CD4-positive, CD25-positive, alpha-beta regulatory T cell (primary cell): ENCODE measurements at places on chromosomes 11 and 22. TPM values are rescaled to one million over a fixed set of nuclear protein-coding genes. Genes with fewer than 3 reads are reported as not detected.

TNKS1BP1 gene
- 1.5 TPM for polyA plus RNA-seq

DNA sequence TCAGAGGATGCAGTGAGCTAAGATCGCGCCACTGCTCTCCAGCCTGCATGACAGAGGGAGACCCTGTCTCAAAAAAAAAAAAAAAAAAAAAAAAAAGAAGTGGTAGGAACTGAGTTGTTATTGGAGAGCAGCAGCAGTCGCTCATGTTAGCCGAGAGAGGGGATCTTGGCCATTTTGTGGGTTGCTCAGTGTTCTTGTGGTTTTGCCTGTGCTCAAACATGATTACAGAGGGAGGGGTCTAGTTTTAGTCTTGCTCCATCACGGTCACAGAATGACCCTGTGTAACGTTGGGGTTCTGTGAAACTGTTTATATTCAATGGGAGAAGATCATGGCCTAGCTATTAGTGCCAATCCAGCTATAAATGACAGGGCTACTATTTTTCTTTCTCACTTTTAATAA, 1.9 kb downstream of the DPAGT1 start:
- no peak for DNase-seq

GRCh38 chr22:36383110-36383581, 4.6 kb downstream of the MYH9 start:
- peak; percentile 50 for DNase-seq

GALR3 gene
- polyA plus RNA-seq = not detected

DNA sequence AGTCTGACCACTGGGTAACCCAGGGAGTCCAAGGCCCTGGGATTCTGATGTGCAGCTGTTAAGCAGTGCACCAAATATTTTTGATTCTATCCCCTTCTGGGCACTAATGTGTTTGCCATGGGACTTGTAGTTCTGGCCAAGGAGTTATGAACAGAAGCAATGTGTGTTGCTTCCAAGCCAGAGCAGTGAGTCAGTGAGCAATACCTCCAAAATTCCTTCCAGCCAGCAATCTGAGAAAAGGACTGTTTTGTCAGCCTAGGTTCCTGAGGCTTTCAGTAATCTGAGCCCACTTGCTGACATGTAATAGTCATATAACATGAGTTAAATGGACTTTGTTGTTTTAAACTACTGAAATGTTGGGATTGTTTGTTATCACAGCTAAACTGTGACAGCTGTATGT, 311.4 kb downstream of the NELL1 start:
- no peak for DNase-seq

DNA sequence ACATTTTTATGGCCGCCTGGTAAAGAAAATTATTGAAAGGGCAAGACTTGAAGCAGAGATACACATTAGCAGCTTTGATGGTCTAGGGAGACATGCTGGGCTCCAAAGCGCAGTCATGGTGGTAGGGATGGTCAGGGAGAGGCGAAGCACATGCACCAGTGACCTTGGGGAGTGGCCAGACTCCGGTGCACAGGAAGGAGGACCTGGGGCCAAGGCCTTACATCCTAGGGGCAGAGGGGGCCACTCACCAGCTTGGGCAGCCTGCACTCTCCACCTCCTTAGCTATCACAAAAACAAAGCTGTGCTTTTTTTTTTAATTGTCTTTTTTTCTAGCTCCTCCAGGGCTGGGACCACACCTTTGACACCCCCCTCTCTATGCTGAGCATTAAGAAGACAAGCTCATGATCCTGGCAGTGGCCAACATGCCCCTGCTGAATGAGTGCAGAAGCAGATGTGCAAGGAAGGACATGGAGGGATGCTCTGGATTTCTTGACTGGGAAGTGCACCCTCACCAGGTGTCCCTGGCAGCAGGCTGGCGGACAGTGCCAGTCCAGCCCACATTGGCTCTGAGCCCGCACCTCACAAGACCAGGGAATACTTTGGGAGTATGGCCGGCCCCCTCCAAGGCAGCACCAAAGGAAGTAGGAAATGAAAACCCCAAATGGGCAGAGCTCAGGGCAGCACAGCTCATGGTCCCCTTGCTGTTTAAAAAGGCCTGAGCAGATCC, 619.9 kb downstream of the TBC1D22A start:
- DNase-seq = no peak

DNA sequence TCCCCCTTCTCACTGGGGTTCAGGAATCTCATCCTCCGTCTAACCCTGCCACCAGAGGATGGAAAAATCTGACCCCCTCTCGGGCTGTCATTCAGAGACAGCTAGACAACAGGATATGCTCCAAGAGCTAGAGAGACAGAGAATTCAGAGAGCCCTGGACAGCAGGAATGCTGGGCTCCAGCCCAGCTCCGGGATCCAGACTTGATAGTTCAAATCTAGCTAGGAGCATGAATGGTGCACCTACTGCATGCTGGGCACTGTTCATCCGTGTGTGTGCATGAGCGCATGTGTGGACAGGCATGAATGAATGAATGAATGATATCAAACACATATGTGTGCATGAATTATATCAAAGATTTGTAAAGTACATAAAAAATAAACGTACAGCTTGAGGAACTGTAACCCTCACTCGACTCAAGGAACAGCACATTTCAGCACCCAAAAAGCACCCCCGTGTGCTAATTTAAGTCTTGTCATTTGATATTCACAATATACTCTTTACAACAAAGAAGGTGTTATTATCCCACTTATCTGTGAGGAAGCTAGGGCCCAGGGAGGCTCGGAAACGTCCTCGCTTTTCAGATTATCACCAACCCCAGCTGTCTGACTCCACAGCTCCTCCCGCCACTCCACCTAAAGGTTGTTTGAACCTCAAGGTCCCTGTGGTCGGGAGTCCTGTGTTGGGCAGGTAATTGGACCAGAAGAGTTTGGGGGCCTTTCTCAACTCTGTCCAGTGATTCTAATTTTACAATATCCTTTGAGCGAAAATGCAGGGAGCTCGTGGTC, 640 bp upstream of the VSIG10L2 start:
- DNase-seq = no peak

E2F8 gene
- polyA plus RNA-seq = 0.25 TPM

MS4A3 gene
- polyA plus RNA-seq = not detected

GRCh38 chr11:77967753-77968152, 26.7 kb downstream of the INTS4 start:
- DNase-seq = no peak

GRIK4 gene
- not detected for polyA plus RNA-seq

DNA sequence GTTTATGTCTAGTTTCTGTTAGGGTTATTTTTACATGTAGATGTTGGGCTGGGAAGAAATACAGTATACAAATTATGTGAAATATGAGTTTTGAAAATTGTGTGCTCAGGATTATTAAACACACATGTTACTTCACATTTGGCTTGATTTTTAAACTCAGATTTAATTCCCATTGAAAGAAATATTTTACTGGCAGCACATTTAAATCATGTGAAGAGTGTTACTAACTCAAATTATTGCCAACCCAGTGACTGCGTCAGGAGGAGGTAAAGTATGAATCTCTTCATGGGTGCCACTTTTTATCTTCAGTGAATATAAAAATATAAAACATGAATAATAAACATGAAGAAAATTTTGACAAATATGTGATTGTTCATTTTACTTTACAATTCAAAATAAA, 457.5 kb upstream of the CCDC179 start:
- DNase-seq = no peak

- no peak for DNase-seq
These were observed 165.1 kb downstream of the CEP164 start for GRCh38 chr11:117492578-117493251.

- no peak for DNase-seq
These were observed 551.6 kb downstream of the OPCML start for GRCh38 chr11:132980670-132981069.

DNA sequence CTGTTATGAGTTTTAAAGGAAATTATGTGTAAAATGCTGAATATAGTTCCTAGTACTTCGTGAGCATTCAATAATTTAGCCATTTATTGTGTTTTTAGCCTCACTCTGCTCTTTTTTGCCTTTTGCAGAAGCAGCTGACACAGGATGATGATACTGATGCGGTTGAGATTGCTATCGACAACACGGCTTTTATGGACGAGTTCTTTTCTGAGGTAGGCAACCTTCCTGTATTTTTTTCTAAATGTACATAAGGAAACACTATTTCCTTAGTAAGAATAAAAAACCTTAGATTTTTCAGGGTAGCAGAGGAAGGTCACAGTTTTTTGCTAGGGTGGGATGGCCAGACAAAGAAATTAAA, 17.9 kb downstream of the STX3 start:
- no peak for DNase-seq

OR51B2 gene
- not detected for polyA plus RNA-seq

GRCh38 chr11:47269829-47270305, at the start of gene MADD:
MADD (plus strand) TSS chr11:47270133.
- peak; percentile 87 for DNase-seq

DNA sequence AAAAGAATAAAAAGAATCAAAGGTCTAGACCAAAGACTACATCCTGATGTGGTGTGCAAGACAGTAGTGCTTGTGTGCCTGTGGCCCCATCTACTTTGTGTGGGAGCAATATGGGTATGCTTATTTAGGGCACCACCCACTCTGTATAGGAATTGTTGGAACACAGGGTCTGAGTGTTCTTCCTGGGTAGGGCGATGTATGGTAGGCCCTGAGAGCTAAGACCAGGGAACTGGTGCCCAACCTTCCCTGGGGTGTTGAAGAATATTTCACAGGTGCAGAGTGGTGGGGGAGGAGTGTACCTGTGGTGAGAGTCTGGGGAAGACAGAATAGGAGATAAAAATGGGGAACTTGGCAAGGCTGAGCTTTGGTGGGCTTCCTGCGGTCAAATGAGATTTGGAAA, 41.9 kb downstream of the MICAL2 start:
- no peak for DNase-seq

KCNK4 gene
- polyA plus RNA-seq = not detected

GRCh38 chr11:30758946-30759504, 172.9 kb upstream of the MPPED2 start:
- no peak for DNase-seq

MEI1 gene
- polyA plus RNA-seq = 175 TPM

GRCh38 chr22:44586999-44587736, 89.1 kb upstream of the RTL6 start:
- DNase-seq = no peak

PKNOX2 gene
- not detected for polyA plus RNA-seq

PHLDA2 gene
- 3.4 TPM for polyA plus RNA-seq

DNA sequence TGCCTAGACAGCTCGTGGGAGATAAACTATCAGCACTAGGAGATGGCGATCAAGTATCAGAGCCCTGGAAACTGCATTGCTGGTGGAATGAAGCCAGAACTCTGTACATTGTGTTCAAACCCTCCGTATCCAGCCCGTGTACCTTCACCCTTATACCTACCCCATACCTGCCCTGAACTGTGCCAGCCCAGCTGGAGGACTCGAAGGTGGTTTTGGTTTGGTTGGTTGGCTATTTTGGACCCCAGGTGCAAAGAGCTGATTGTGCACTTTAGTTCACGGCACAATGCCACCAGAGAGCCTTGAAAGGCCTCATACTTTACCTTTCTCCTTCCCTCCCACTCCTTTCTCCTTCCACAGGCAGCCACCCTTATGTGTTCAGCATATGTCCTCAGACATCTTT, 16.0 kb downstream of the FAM83F start:
- no peak for DNase-seq

- DNase-seq = no peak
These were observed 335.1 kb upstream of the C11orf87 start for GRCh38 chr11:109086931-109087330.

CREB3L1 gene
- polyA plus RNA-seq = not detected

DEPDC7 gene
- polyA plus RNA-seq = 1.5 TPM
